ENCODE measurements at places on chromosomes 1 and 21.

DNA sequence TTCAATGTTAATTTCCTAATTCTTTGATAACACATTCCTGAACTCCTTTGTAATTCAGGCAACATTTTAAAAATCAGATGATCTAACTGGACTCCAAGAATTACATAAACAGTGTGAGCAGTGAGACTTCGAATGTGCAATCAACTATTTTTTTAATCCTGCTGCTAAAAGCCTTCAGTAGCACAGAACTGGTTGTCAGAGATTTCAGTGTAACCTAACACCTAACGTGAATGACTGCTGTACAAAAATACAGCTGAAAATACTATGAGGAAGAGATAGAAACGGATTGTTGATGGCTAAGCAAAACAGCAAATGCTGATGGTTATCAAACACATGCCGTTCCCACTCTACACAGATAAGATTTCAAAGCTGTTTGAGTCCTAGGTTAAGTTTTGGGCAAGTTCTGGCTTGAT, 46.1 kb downstream of the APP start:
- no peak for DNase-seq

DNA sequence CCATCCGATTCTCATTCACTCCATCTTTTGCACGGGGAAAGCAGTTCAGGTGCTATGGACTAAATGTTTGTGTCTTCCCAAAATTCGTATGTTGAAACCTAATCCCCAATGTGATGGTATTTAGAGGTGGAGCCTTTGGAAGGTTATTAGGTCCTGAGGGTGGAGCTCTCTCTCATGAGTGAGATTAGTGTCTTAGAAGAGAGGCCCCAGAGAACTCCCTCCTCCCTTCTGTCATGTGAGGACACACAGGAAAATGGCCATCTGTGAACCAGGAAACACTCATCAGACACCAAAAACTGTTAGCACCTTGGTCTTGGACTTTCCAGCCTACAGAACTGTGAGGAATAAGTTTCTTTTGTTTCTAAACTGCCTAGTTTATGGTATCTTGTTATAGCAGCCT, 15.8 kb upstream of the CCDC190 start:
- no peak for DNase-seq

GRCh38 chr1:12619792-12620487, 1.9 kb upstream of the DHRS3 start:
- DNase-seq, result peak; percentile 79

GRCh38 chr21:14591377-14591776, 45.3 kb upstream of the SAMSN1 start:
- no peak for DNase-seq

DNA sequence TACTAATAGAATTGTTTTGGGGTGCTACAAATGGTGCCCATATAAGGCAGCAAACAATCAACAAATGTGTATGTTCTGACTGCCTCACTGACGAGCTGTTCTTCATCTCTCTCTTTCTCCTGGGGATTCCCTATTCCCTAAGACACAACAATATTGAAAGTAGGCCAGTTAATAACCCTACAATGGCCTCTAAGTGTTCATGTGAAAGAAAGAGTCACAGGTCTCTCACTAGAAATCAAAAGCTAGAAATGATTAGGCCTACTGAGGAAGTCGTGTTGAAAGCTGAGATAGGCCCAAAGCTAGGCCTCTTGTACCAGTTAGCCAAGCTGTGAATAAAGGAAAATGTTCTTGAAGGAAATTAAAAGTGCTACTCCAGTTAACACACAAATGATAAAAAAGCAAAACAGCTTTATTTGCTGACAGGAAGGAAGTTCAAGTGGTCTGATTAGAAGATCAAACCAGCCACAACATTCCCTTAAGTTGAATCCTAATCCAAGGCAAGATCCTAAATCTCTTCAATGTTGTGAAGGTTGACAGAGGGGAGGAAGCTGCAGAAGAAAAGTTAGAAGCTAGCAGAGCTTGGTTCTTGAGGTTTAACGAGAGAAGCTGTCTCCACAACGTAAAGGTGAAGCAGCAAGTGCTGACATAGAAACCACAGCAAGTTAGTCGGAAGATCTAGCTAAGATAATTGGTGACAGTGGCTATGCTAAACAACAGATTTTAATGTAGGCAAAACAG, 26.3 kb downstream of the ATP2B4 start:
- DNase-seq, result no peak

DNA sequence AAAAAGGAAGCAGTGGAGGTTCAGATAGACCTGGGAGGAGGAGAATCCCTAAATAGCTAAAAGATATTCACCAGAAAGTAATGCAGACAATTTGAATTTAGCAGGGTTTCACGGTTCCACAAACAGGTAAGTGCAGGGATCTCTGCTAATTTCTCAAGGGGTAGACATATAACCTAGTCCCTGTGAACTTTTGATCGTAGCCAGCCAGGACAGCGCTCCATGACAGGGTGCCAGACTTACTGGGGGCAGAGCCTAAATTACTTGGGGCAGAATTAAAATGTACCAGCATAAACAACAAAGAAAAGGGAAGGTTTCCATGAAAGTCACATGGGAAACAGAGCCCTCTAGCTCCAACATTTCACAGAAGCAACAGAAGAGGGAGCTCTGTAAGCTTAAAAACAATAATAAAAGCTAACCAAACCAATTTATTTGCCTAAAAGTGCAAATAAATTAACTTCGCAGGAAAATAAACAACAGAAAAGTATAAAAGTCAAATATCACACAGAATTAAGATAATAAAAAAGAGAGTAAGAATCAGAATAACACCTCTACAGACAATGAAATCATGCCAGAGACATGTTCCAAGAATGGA, 198.3 kb downstream of the DUSP10 start:
- DNase-seq, result no peak

GRCh38 chr1:218890451-218890850, 283.2 kb upstream of the LYPLAL1 start:
- DNase-seq, result no peak

DNA sequence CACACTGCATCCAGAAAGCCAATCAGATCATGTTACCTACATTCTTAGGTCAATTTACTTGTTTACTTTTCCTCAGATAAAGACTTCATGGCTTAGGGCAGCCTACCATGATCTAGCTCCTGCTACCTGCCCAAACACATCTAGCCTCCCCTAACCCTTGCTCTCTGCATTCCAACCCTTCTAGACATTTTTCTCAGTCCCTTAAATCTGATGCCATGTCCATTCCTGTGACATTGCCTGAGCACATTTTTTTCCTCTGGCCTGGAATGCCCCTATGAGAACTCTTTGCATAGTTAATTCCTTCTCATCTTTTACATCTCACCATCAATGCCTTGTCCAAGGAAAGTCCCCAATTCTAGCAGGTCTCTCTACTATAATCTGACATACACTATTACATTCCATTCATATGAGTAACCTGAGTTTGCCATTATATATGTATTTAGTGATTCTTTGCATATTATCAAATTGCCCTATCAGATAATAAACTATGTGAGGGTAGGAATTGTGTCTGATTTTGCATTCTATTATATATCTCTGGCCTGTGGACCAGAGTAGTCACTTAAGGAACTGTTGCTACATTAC, 166.9 kb downstream of the COL11A1 start:
- DNase-seq, result no peak

DNA sequence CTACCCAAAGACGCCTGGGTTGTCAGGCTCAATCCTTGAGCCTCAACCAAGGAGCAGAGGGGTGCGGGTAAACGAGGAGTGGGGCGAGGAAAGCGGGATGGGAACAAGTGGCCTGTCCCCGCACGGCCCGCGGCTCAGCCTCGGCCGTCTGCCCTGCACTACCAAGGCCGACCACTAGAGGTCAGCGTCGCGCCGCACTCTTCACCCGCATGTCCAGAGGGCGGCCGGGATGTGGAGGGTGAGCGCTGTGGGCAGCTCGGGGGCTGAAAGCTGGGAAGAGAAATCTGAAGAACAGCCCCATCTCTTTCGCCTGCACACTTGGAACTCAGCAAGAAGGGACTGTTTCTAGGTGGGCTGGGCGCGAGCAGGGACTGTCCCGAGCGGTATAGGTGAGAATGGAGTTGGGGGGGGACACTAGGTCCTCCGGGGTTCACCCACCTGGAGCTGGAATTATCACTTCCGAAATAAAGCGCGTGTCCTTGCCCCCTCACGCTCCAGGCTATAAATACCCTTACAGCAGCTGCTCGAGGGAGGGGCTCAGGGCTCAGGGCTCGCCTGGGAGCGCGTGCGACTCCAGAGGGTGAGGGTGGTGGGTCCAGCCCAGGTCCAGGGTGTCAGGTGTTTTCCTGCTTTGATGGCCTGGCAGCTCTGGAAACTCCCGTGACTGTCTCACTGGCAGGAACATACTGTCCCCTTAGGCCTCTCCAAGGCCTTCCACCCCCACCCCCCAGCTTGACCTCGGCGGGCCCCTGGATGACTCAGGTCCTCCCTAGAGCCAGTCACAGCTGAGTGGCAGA, 9.8 kb downstream of the SLC30A2 start:
- peak; percentile 93 for DNase-seq

GRCh38 chr1:204758601-204759000, 73.1 kb upstream of the LRRN2 start:
- no peak for DNase-seq

GRCh38 chr1:187951817-187952216, 1123.1 kb downstream of the PLA2G4A start:
- no peak for DNase-seq

GRCh38 chr1:6599141-6599975, 3.3 kb downstream of the KLHL21 start:
- no peak for DNase-seq

GRCh38 chr1:21539933-21540332, 30.7 kb downstream of the ALPL start:
- DNase-seq, result no peak

DNA sequence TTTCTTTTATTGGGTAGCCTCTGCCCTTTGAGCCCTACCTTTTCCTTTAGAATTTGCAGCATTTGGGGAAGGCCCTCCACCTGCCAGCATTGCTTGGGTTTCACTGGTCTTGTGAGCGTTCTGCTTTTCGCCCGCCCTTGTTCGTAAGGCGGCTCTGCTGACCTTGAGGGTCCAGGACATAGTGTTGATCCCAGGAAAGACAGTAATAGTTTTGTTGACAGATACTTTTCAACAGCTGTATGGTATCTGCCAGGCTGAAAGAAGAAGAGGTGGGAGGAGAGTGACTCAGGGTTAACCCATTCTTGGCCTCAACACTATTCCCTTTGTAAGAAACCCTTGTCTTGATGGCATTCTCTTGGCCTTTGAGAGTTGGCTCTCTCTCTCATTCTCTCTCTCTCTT, 113.4 kb upstream of the SPAG17 start:
- DNase-seq, result no peak

GRCh38 chr1:245604979-245605378, 450.2 kb downstream of the KIF26B start:
- no peak for DNase-seq

DNA sequence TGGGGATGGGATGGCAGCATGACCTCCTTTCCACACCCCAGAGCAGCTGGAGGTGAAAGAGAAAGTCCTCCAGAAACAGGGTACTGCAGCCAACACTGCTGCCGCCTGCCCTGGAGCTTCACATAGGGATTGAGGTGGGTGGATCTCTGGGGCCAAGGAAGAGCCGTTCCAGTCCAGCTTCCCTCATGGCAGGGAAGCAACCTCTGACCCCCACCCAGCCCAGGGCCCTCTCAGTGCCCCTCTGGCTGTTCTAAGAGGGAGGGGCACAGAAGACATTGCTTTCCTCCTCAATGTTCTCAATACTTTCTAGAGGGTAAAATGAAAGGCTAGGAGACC, 5.7 kb downstream of the KIF21B start:
- no peak for DNase-seq

DNA sequence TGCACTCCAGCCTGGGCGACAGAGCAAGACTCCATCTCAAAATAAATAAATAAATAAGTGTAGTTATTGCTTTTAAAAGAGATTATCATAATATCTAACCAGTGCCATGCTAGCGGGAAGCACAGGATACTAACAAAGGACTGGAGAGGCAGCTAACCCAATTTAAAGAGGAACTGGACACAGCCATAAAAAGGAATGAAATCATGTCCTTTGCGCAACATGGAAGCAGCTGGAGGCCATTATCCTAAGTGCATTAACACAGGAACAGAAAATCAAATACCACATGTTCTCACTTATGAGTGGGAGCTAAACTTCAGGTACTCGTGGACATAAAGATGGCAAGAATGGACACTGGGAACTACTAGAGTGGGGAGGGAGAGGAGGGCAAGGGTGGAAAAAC, 54.9 kb downstream of the TM2D1 start:
- DNase-seq, result no peak

GRCh38 chr1:96521994-96522760, 199.4 kb upstream of the PTBP2 start:
- DNase-seq, result no peak

GRCh38 chr1:159881622-159882526, 18.1 kb downstream of the CFAP45 start:
- peak; percentile 98 for DNase-seq

- DNase-seq, result no peak
Observed at GRCh38 chr1:59331686-59332620, 35.1 kb downstream of the FGGY start.

DNA sequence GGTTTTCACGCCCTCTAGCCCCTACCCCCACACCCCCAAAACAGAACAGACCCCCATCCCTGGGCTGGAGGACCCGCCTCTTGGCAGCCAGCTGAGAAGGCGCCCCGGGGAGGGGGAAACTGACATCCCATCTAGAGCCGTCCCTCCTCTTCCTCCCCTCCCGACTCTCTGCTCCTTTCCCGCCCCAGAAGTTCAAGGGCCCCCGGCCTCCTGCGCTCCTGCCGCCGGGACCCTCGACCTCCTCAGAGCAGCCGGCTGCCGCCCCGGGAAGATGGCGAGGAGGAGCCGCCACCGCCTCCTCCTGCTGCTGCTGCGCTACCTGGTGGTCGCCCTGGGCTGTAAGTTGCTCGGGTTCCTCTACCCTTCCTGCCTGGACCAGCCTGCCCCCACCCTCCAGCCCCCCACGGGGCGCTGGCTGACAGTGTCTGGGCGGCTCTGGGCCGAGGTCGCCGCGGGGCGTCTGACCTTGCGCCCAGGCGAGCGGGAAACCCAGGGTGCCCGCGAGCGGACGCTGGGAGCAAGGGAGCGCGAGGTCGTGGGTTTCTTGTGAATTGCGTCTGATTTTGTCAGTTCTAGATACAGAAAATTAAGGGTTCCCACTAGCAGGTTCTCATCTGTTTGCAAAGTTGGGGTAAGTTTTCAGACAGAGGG, 618 bp downstream of the JAM2 start:
- DNase-seq, result peak; percentile 12

Data from large intestine (tissue), 12 donors.